Right cardiac atrium (tissue), 5 donors: ENCODE measurements at places on chromosomes 4 and X.

GRCh38 chr4:37815591-37815990 lies 10.9 kb upstream of the PGM2 start:
- DNase-seq: no peak

DNA sequence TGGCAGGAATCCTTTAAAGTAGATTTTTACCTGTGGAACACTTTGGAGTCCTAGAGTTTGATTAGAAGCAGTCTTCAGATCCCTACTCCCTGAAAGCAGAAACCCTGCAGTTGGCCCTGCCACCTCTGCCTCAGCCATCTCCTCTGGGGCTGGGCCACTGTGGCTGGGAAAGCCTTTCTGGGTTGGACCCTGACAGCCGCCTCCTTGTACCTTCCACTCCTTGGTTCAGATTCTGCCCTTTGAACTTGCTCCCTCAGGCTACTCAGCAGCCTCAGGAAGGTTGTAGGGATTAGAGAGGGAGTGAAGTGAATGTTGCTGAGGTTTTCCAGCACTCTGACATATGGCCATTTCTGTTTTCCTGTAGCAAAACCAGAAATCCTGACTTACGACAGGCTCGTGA lies 65.5 kb downstream of the KIT start:
- no peak for DNase-seq

- DNase-seq: no peak
These were observed 70.5 kb downstream of the CBLL2 start for GRCh38 chrX:22343192-22343591.

DNA sequence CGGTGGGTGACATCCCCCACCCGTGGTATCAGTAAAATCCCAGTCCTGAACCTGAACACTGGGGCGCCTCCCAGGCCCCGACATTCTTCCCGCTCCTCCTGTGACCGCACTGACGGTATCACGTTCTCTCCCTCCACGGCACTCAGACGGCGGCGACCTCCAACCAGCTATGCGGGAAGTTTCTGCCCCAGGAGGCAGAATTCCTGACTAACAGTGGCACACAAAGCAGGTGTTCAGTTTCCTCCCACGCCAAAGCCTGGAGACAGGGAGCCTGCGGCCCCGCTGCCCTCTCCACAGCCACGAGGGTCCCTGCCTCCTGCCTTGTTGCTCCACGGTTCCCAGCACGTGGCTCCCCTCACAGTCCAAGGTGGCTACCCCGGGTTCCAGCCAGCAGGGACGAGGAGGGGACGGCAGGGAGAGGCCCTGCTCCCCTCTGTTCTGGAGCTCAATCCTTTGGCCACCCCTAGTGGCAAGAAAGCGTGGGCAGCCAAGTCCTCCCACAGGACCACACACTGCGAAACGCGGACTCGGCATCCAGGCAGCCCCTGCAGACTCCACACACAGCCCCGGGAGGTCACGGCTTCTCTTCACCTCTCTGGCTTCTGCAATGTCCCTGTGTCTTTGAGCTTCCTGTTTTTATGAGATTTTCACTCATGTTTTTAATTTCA lies 15.2 kb downstream of the CTBP1 start:
- DNase-seq: peak; percentile 61

DNA sequence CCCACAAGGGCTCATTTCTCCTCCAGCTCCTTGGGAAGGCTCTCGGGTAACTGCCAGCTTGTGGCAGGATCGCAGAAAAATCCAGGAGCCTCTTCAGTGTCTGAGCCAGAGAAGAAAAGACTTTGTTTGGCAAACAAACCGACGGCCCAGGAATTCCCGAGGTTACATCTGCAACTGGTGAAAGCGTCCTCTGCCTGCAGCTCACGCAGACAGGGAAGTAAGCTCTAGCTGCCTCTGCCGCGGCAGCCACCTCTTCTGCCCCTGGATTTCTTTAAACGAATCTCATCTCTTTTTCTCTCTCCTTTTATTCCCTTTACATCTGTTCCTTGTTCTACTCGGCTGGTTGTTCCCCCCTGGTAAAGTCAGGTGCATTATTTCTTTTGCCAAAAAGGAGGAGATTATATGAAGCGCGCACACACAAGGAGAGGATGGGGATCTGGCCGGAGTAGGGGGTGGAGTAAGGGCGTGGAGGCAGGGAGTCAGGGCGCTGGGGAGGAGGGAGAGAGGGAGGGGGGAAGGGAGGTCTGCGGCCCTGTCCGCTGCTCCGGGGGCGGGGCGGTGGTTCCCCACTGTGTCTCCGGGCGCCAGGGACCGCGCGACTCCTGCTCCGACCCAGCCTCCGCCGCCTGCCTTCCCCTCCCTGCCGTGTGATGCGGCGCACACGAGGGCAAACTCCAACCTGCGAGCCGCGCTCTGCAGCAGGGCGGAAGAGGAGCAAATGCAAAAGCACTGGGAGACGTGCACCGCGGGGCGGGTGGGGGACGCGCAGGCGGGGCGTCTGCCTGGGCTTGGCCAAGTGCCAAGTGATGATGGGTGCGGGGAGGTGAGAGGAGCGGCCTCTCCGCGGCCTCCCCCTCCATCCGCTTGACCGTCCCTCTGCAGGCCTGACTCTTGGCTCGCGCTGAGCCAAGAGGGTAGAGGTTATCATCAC lies at the start of gene DCHS2:
DCHS2 (minus strand) TSS at position 459 of the 931 bp plus-strand sequence; CDS start at position 15, 444 bp downstream.
- peak; percentile 54 for DNase-seq

DNA sequence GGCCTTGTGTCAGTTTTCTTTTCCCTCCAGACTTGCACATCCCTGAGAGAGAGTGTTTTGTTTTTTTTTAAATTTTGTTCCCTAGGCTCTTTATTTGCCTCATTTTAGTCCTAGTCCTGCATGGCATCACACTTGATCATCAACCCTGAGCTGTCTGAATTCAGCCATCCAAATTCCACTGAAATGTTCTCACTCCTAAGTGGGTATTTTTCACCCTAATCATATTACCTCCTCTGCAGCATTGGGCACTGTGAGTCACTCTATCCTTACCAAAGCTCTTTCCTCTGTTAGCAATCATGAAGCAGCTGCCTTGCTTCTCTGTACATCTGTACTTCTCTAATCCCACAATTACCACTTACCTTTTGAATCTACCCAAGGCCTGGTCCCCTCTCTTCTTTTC lies 356.6 kb upstream of the MAGEB2 start:
- no peak for DNase-seq

DNA sequence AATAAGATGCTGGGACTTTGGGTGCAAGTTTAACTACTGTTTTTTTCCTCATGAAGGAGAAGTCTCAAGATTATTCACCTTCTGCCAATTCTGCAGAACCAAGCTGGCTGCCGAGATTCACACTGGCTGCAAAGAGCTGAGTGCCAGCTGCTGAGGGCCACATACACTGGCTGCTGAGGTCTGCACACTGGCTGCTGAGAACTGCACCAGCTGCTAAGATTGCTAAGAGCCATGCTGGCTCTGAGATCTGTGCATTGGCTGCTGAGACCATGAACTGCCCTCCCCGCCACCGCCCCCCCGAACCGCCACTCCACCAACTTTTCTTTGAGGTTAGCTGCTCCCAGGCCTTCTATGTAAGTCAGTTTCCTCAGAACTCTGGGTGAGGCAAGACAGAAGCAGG lies 330.3 kb downstream of the CBLL2 start:
- DNase-seq: no peak

DNA sequence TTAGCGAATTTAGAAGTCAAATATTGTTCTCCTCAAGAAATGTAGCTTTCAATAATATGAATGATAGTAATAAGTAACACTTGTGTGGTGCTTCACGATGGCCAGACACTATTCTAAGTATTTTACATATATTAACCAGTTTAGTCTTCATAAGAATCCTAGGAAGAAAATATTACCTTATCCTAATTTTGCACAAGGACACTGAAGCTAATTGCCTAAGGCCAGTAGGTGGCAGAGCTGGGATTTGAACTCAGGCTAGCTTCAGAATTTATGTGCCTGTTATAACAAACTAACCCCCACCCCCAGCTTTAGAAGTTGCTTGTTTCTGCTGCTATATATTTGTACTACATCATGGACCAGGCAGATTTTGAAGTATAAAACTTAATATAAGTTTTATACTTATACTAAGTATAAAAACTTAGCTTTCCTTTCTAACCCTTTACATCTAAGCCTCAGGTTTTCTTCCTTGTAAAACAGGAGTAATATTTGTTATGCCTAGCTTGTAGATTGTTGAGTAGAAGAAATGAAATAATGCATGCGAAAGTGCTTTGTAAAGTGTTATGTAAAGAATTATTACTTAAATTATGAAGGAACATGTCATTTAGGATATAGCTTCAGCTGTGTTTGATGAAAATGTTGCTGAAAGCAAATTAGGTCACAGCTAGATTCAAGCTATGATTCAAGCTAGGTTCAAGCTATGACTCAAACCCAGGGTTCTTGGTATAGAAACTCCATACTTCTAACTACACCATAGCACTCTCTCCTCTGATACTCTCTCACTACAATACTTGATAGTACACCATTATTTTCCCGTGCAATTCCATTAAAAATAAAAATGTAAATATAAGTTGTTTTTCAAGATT lies 4.2 kb upstream of the CDS1 start:
- no peak for DNase-seq

GRCh38 chr4:21415728-21416127 lies 532.8 kb downstream of the KCNIP4 start:
- DNase-seq: no peak
